ENCODE measurements at places on chromosomes 13 and 19.

GRCh38 chr13:60152904-60153303 is 10.8 kb downstream of the DIAPH3 start:
- DNase-seq: no peak

- no peak for DNase-seq
These were observed 5.3 kb upstream of the TCF3 start for GRCh38 chr19:1657746-1658145.

DNA sequence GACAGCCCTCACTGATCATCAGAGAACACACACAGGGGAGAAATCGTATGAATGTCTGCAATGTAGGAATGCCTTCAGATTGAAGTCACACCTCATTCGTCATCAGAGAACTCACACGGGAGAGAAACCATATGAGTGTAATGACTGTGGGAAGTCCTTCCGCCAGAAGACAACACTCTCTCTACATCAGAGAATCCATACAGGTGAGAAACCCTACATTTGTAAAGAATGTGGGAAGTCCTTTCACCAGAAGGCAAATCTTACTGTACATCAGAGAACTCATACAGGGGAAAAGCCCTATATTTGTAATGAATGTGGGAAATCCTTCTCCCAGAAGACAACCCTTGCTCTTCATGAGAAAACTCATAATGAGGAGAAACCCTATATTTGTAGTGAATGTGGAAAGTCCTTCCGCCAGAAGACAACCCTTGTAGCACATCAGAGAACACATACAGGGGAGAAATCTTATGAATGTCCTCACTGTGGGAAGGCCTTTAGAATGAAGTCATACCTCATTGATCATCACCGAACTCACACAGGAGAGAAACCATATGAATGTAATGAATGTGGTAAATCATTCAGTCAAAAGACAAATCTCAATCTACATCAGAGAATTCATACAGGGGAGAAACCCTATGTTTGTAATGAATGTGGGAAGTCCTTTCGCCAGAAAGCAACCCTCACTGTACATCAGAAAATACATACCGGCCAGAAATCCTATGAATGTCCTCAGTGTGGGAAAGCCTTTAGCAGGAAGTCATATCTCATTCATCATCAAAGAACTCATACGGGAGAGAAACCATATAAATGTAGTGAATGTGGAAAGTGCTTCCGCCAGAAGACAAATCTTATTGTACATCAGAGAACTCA is 32.5 kb downstream of the ZNF567 start:
- no peak for DNase-seq

DNA sequence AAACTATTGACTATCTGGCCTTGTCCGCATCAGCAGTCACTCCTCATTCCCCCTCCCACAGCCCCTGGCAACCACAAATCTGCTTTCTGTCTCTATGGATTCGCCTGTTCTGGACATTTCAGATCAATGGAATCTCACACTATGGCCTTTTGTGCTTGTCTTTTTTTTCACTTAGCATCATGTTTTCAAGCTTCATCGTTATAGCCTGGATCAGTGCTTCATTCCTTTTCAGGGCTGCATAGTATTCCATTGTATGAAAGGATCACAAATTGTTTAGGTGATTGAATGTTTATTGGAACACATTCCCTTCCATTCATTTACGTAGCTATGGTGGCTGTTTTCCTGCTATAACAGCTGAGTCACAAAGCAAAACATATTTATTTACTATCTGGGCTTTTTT is 7.7 kb upstream of the PGLYRP2 start:
- no peak for DNase-seq

- no peak for DNase-seq
These were observed 42.5 kb upstream of the SCEL start for GRCh38 chr13:77492982-77493381.

- DNase-seq: no peak
These were observed 2.5 kb downstream of the USP12 start for GRCh38 chr13:27168906-27169657.

- DNase-seq: no peak
These were observed 92.2 kb upstream of the ZNF536 start for GRCh38 chr19:30280018-30280417.

- DNase-seq: no peak
These were observed 52.9 kb upstream of the GPR12 start for GRCh38 chr13:26813321-26813979.

GRCh38 chr19:49937750-49938381 is 8.6 kb upstream of the NUP62 start:
- no peak for DNase-seq

GRCh38 chr13:73462241-73462640 is 403.4 kb downstream of the KLF5 start:
- no peak for DNase-seq

GRCh38 chr13:40653527-40654318 is 12.7 kb downstream of the FOXO1 start:
- no peak for DNase-seq

DNA sequence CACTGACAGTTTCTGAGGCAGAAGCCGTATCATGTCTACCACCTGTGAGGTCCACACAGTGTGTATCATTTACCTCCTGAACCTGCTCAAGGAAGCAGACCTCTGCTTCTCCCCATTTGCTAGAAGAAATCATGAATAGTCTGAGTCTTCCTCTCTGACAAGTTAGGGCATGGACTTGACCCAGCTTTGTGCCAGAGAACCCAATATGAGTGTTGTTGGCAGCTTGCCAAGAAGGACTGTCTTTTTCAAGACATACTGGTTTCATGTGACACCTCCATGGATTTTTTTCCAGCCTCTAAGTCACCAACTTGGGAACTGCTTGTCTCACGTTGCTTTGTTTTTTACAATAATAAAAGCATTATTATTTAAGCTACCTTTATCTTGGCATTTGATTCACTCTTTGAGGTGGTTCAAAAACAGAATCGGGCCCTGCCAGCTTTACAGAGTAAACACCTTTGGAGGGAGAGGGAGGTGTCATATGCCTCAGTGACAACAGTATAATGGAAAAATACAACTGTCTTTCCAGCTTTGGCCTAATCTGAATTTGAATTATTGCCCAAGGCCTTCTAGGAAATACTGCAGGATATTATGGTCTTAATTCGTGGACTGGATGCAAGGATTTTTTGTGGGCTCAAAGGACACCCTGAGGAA is 9.6 kb downstream of the ZNF211 start:
- no peak for DNase-seq

DNA sequence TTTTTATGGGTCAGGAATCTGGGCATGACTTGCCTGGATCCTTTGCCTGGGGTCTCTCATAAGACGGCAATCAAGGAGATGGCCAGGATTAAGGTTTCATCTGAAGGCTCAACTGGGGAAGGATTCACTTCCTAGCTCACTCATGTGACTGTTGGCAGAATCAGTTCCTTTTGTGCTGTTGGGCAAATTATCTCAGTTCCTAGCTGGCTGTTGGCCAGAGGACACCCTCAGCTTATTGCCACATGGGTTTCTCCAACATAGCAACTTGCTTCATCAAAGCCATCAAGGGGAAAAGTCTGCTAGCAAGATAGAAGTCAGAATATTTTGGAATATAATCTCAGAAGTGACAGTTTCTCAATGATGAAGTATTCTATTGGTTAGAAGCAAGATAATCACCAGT is 12.2 kb upstream of the EVI5L start:
- DNase-seq: no peak

All from vagina (tissue), 2 donors.